ENCODE measurements at places on chromosomes 3 and 15.

GRCh38 chr3:14920536-14920935 is 26.8 kb upstream of the NR2C2 start:
- no peak for DNase-seq

- no peak for DNase-seq
These were observed 51.9 kb upstream of the FLNB start for GRCh38 chr3:57956119-57956832.

DNA sequence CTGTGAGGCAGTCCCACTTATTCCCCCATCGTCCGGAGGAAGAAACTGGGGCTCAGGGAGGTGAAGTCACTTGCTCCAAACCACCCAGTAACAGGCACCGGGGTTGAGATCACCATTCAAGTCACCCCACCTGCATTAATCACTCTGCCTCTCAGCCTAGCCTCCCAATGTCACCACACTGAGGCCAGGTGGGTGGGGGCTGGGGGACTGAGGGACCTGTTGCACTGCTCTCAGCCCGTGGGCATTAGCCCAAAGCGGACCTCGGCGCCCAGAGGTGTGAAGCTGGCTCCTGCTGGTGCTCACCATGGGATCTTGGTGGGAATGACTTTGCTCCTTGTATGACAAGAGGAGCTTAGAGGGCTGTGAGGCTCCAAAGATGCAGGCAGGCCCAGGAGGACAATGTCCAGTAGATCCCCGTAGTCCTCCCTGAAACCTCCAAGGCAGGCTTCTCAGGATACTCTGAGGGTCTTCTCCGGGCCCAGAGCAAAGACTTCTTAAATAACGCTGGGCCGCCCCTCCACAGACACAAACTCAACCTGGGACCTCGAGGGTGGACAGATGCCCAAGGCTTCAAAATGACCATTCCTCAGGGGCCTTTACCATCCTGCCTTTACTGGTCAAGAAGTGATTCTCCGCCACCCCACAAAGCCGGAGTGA is 1.7 kb downstream of the NT5DC2 start:
- DNase-seq, result no peak

DNA sequence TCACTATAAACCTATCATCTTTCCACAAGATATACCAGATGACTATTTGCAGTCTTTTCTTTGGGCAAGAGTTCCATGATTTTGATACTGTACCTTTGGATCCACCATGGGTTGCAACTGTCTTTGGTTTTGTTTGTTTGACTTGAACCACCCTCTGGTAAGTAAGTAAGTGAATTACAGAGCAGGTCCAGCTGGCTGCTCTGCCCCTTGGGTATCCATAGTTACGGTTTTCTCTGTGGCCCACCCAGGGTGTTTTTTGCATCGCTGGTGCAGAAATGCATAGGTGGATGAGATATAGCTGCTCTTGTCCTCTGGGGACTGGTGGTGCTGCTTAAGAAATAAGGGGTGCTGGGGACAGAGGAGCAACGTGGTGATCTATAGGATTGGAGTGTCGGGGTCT is 33.8 kb downstream of the CHDH start:
- DNase-seq, result no peak

- no peak for DNase-seq
These were observed 34.3 kb upstream of the ANPEP start for GRCh38 chr15:89848970-89849292.

GRCh38 chr3:72021531-72021930 is 236.6 kb upstream of the PROK2 start:
- no peak for DNase-seq

DNA sequence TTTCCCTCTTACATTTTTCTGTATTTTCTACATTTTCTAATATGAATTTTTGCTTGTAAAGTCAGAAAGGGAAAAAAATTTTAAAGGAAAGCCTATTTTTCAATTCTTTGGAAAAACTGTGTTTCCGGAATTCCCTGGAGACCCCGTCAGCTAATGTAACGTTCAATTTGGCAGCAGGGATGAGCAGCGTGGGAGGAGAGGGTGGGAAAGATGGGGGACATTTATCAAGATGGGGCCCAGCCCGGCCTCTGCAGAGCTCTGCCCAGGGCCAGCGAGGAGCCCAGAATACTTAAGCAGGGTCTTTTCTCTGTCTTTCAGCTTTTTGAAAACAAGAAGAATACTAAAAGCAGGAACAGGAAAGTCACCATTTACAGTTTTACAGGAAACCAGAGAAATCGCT is 129.0 kb downstream of the LRRK1 start:
- no peak for DNase-seq

DNA sequence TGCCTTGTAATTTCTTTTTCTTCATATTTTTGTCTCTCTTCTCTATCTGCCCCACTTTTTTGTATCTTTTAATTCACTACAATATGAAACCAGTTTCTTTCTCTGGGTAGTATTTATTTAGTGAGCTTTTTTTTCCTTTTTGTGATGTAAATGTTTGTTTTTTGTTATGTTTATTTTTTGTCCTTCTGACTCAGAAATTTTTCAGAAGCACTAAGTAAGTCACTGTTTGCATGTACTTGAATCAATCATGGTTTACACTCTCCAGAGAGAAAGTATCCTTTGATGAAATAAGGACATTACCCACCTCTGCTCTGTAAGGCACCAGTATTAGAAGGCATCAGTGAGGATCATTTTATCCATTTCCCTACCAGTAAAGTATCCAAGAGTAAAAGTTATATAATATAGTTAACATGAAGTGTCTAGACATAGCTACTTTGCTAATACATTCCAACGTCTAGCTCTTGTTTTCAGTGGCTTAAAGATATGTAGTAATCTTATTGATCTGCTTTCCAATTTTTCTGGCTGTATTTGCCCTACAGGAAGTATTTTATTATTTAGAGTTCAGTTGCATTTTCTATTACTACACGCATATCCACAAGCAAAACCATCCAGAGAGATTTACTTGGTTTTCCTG is 25.4 kb downstream of the FILIP1L start:
- DNase-seq, result no peak

DNA sequence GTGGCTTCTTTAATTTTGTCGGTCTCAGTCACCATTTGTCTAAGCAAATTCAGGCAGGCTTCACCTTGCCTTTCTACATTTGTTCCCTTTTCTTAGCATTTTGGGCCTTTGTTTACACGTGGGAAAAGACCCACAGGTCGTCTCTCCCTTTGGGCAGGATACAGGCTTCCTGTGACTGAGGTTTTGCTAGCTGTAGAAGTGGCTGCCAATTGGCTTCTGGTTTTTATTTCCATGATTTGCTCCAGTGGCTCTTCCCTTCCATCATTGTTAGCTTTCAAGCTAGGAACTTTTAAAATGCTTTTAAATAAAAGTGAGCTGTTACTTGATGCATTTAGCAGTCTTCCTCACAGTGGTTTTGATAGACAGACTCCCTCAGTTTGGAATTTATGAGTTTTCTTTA is 37.3 kb downstream of the MLH1 start:
- DNase-seq, result no peak

- no peak for DNase-seq
These were observed 33.1 kb upstream of the UBE2Q2 start for GRCh38 chr15:75809986-75810750.

GRCh38 chr3:155753038-155753639 is 8.3 kb upstream of the PLCH1 start:
- DNase-seq, result no peak

DNA sequence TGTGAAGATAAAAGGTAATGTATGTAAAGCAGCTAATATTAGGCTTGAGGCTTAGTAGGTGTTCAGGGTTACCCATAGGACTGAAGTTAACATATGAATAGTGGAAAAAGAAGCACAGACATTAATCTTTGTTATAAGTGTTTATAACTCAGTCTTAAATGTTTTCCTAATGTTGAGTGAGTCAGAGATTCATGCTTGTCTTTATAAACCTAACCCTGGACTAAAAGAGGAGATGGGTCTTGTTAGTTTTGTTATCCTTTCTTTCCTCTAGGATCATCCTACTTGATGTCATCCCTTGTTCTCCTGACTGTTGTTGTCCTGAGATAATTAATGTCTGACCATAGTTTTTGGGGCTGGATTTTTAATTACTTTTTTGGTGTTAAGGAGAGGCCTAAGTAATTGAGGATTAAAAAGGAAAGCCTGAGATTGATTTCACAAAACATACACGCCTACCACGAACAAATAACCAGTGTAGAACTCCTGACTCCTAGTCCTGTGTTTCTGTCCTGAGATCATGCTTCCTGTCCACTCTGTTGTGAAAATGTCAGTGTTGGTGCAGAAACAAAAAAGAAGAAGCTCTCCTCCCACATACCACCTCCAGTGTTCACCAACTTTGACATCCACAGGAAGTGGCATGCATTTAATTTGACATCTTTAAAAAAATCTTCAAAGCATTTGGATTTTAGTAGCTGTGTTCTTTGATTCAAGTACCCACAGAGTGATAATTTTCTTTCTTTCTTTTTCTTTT is 8.4 kb downstream of the MITF start:
- no peak for DNase-seq

DNA sequence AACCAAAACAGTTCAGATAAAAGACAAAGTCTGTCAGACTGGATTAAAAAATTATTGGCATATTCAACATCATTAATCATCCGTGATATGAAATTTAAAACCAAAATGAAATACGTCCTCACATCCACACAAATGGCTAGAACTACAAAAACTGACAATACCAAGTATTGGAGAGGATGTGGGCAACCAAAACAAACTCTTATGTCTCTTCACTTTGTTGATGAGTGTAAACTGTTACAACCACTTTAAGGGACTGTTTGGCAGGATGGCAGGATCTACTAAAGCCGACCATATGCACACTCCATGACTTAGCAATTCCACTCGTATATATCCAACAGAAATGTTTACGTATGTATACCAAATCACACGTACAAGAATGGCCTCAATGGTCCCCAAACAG is 24.8 kb upstream of the C15orf40 start:
- DNase-seq, result no peak

DNA sequence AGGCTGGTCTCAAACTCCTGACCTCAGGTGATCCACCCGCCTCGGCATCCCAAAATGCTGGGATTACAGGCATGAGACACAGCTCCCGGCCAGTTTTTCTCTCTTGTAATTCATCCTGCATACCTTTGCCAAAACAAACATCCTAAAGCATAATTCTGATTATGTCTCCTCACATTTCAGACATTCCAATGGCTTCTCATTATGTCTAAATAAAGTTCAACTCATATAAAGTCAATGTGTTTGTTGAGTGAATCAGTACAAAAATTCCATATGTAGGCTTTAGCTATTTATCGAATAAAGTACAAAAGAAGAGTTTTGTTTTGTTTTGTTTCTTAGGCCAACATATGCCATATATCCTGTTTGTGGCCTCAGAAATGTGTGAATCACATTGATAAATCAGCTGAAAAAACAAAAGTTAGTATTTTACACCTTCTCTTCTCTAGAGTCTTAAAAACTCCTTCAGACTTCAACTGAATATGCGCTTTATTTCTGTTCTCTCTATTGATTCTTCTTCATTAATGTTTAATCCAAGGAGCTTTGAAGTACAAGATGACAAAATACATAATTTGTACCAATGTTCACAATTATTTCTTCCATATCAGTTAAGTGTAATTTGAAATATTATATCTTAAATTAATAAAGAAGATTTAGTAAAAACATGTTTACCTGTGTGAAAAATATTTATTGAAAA is 165.8 kb downstream of the MECOM start:
- no peak for DNase-seq

DNA sequence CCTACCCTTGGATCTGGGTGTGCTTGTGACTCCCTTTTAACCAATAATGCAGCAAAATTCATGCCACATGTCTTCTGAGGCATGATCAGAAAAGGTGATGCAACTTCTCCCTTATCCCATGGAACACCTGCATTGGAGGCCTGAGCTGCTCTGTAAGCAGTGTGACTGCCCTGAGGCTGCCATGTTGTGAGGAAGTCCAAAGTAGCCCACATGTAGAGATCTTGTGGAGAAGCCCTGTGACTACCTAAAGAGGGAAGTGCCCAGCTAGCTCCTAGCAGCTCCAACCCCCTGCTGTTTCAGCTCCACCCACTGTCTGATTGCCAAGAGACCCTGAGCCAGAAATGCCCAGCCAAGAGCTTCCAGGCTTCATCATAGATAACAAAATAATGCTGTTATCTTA is 6.4 kb upstream of the NR1D2 start:
- no peak for DNase-seq

GRCh38 chr3:71724584-71725270 is 475 bp downstream of the EIF4E3 start:
- DNase-seq, result no peak

DNA sequence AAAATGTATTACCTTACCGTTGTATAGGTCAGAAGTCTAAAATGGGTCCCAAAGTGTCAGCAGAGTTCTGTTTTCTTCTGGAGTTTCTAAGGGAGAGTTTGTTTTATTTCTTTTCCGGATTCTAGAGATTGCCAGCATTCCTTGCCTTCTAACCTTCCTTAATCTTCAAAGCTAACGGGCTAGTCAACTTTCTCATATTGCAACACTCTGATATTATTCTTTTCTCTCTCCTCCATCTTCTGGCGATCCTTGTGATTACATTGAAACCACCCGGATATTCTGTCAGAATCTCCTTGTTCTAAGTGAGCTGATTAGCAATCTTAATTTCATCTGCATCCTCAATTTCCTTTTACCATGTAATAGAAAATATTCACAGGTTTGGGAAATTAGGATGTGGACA is 36.2 kb upstream of the AADACL2 start:
- no peak for DNase-seq

- DNase-seq, result no peak
These were observed 312.8 kb downstream of the ZPLD1 start for GRCh38 chr3:102747611-102748010.

DNA sequence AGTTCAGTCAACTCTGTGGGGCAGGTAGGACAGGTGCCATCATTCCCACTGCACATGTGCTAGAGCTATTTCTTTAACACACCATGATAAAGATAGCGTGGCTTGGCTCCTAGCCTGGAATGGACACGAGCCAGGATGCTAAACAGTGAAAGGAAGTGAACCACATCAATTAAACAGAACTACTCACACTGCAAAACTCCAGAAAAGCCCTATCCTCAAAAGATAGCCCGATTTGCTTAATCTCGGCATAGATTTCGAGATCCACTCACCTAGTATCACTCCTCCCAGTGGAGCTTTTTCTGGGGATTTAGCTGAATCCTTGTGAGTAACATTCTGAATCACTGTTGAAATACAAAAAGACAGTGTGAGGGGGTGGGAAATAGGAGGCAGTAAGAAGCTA is 118.0 kb downstream of the ABI3BP start:
- DNase-seq, result no peak

DNA sequence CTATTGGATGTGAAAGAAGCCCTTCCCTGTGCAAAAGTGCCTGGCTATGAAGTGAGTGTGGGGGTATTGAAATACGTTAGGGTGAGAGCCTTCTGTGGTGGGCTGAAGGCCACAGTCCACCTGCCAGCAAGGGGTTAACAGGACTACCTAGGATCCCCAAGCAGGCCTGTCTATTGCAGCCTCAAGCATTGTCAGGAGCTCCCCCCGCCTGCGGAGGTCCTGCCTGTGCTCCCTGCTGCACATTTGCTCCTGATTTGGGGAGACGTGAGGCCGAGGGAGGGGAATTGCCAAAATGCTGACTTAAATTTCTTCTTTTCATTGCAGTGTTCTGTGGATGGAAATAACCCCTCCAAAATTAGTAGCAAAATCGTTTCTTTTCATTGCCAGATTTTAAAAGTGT is 56.2 kb downstream of the GABRG3 start:
- DNase-seq, result no peak

Measured in urinary bladder (tissue), 4 donors.